ENCODE measurements at places on chromosomes 12 and 14.

DNA sequence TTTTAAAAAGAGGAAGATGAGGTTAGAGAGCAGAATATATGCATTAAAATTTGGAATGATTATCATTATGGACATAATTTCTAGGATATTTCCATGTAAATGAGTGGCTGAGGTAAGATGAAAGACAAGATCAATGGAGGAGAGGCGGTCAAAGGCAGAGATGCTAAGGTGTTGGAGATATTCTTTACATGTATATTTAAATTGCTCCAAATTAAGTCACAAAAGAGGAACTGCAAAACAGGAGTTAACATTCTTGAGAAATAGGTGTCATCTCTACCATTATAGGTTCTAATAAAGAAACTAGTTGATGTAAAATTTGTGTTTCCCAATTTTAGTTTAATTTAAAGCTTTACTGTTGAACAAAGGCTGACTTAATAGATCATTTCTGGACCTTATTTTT lies 268.5 kb upstream of the PPFIA2 start:
- DNase-seq = no peak

- no peak for DNase-seq
Measured at GRCh38 chr12:52255926-52256583, 18.4 kb upstream of the KRT86 start.

- DNase-seq = no peak
Measured at GRCh38 chr14:105383083-105383730, 15.1 kb upstream of the TEX22 start.

DNA sequence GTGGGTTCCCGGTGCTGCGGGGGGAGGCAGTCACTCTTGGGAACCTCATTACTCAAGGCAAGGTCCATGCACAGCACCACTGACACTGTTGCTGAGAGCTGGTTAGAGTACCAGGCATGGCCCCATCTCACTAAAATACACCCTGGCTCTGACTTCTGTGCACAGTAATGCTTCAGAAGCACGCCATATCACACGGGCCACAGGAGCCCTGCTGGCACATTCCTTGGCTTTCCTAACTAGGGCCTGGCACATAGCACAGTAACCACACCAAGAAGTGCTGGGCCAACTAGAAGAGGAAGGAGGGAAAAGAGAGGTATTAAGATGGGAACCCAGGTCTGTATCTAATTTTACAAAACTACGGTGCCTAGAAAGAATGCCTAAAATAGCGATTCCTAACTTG lies 13.5 kb upstream of the RAB35 start:
- no peak for DNase-seq

- no peak for DNase-seq
Measured at GRCh38 chr14:73723797-73724661, 9.8 kb upstream of the PNMA1 start.

DNA sequence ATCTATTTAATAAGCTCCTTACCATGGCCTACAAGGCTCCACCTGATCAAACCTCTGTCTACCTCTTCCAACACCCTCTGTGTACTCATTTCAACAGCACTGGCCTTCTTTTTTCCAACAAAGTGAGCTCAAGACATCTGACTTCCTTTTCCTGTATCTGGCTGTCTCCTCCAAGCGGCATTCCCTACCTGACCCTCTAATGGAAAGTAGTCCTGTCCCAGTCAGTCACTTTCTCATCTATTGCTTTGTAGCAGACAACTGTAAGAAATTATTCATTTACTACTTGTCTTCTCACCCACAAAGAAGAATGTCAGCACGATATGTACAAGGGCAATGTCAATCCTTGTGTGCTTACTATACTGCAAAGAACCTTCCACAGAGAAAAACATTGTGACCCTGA lies 149.6 kb downstream of the MED13L start:
- DNase-seq = no peak

GRCh38 chr12:124550123-124551089 lies 17.0 kb downstream of the NCOR2 start:
- no peak for DNase-seq

GRCh38 chr12:115257791-115258190 lies 573.8 kb upstream of the TBX3 start:
- DNase-seq = no peak

GRCh38 chr14:104686624-104687517 lies 2.5 kb upstream of the INF2 start:
- DNase-seq = no peak

GRCh38 chr12:48972213-48972951 lies 847 bp upstream of the WNT10B start:
- peak; percentile 64 for DNase-seq

GRCh38 chr12:106304001-106304421 lies 1.5 kb downstream of the TCP11L2 start:
- no peak for DNase-seq

DNA sequence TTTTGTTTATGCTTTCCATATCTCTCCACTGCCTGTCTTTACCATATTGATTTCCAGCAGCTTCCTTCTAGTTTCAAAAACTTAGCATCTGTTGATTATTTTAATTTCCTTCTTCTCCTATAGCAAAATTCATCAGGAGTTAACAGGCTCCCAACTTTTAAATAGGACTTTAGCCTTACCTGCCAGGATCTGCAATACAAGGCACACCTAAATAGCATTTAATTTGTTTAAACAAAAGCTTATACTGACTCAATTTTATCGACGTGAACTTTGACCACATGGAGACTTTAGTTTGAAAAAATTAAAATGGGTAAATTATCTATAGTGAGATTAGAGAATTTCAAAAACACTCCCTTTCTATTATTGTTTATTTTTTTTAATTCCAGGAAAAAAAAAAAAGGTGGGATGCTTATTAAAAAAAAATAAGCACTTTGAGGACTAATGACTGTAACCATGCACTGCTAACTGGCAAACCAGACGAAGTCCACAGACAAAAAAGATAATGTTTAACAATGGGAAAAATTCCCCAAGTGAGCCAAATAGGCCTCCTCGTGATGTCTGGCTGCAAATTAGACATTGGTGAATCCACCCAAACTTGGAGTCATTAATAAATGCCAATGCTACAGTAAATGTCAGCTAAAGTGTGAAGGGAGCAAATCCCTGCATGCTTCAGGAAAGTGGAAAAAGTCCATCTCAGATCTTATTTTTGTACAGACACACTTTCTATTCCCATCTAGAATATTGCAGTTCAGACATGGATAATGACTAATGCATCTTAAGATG lies 40.7 kb downstream of the RMST start:
- DNase-seq = no peak

GRCh38 chr12:89932954-89933353 lies 224.3 kb upstream of the ATP2B1 start:
- DNase-seq = no peak

- no peak for DNase-seq
Measured at GRCh38 chr12:57522887-57523705, 472 bp downstream of the MBD6 start.

GRCh38 chr14:101398011-101398410 lies 163.3 kb upstream of the DIO3 start:
- no peak for DNase-seq

- no peak for DNase-seq
Measured at GRCh38 chr12:49219417-49220026, 30.6 kb upstream of the TUBA1A start.

DNA sequence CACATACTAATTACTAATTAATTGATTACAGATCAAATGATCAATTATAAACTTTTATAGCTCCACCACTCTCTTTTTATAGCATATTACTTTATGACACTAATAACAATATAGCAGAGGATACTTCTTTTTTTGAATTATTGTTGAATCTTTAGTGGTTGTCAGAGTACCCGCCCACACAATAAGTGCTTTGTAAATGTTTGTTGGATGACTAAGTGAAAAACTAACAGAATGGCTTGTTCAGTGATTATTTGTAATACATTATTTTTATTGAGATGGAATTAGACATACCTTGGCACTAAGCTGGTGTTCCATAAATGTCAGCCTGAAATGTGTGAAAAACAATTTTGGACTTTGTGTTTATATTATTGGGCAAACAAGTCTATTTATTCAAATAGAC lies 670.5 kb upstream of the ATXN7L3B start:
- DNase-seq = no peak

DNA sequence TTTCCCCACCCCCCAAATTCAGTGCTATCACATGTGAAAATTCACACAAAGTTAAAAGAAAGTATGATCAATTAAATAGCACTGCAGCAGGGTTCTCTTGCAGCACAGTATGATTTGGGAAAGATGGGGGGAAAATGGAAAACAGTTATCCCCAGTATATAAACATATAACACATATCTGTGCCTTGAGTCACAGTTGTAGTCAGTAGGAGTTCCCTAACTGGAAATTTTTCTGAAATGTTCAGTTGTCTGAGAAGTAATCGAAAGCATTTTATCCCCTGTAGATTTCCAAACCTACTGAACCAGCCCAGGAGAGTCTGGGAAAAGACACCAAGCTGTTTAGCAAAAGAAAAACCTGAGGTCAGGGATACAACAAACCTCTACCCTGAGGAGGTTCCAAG lies 47.0 kb downstream of the C12orf50 start:
- no peak for DNase-seq

DNA sequence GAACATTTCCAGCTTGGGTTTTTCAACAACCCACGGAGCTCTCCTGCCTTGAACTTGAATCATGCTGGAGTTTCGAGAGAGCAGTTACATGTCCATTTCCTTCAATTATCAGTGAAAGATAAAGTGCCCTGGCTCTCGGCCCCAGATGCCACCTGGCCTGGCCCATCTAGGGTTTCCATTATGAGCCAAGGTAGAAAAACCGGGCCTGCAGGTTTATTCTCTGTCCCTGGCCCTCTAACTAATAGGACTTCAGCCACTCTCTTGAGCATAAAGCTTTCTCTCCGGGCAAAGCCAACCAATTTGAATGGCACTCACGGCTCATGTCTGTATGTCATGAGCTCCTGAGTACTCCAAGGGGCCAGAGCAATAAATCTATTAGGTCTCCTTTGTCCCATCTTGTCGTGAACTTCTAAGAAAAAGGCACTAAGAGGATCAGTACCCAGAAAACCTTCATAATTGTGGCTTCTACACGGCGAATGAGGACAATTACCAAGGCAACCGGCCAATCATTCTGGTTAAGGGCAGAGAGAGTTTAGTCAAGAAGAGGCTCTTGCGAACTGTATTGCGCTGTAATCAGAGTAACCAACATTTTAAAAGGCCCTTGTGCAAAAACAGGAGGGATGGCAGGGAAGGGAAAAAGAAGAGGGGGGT lies 392.3 kb downstream of the MED13L start:
- DNase-seq = no peak

- DNase-seq = no peak
Measured at GRCh38 chr12:123807670-123808069, 45.6 kb downstream of the DNAH10 start.

DNA sequence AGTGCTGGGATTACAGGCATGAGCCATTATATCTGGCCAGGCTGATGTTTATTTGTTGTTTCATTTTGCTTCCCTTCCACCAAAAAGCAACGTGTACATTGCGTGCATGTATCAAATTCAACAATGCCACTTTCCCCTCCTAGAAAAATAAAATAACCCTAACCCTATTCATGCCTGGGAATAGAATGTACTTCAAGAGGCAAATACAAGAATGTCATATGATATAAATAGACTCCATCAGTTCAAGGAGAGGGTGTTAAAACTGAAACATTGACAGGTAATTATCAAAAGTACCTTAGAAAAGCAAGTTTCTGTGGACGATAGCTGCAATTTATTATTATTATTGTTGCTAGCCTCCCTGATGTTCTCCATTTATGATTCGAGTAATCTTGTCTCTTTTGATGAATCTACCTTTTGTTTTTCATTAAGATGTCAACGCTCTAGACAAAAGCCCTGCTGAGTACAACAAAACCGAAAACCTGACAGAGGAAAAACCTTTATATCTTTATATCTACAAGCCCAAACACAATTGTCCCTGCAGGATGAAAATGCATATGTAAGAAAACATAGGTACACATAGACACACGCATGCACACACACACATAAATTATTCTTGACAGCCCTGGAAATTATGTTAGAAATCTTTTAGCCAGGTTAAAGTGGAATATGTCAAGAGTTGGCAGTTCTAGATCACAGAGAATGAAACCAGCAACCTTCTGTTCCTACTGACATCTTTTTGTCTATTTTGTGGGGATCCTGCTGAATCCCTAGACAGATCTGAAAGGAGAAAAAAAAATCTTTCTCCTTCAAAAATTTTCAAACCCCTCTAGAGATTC lies 98.9 kb downstream of the BTG1 start:
- no peak for DNase-seq

GRCh38 chr14:63996625-63997220 lies 143.9 kb downstream of the SYNE2 start:
- no peak for DNase-seq

GRCh38 chr12:131090274-131091210 lies 136.8 kb downstream of the ADGRD1 start:
- no peak for DNase-seq

- peak; percentile 44 for DNase-seq
Measured at GRCh38 chr14:104665657-104666522, 23.5 kb upstream of the INF2 start.

DNA sequence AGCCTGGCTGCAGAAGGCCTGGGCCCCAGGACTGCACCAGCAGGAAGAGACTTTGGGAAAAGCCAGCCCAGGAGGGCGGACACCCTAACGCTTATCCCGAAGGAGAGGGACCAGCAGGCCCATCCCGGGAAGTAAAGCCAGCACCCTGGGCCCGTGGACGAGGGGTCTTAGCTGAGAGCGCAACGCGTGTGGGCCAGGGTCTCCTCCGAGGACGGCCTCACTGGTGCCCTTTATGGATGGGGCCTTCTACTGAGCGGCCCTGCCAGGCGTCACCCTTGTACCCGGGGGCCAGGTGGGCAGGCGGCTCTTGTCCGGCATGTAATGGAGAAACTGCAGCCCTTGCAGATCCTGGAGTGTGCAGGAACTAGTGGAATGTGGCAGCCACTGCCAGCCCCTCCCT lies 14.1 kb downstream of the TEDC1 start:
- no peak for DNase-seq

DNA sequence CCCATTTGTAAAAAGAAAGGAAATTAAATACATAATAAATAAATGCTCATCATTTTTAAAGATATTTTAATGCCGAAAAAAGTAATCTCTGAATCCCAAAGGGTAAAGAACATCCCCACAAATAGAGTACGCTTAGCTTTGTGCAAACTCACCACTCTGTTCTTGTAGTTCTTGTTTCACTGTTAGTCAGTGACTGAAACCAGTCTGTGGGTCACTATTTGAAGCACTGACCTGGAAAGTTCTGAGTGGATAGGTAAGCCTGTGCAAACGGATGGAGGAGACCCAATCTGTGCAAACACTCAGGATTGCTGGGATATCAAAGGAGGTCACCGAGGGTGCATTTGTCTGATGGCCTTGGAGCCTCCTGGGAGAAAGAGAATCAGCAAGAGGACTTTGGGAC lies 68.1 kb upstream of the TSPAN11 start:
- no peak for DNase-seq

DNA sequence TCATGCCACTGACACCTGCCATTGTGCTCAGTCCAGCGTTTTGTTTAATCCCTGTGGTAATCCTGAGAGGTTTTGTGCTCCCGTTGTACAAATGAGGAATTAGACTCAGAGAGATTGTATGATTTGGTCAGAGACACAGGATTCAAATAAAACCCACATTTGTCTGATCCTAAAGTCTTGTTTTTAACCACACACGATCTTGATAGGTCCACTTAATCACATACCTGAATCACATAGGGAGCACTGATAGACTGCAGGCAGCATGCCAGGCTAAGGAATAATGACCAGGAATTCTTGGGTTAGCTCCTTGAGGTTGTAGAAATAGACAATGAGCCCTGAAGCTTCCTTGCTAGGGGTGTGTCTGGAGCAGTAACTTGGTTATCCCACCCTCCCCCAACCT lies 202.6 kb upstream of the RGS6 start:
- DNase-seq = no peak

GRCh38 chr14:51619561-51619960 lies 32.1 kb upstream of the FRMD6 start:
- no peak for DNase-seq
